Breast epithelium (tissue), 4 donors: ENCODE measurements at places on chromosomes 3 and 15. TPM values are rescaled to one million over a fixed set of nuclear protein-coding genes. Genes with fewer than 3 reads are reported as not detected.

DNA sequence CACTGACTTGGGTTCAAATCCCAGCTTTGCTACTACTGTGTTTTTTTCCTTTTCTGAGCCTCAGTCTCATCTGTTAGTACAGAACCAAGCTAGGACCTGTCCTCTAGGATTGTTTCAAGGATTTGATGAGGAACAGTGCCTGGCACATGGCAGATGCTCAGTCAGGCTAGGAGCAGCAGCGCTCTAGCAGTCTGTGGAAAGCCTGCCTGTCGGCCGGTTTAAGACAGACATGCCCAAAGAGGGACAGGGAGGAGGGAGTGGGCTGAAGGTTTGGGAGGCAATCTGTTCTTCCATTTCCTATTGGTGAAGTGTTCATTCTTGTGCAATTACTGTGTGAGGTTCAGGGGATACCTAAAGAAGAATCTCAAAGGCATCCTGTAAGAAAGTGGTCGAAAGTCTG lies 35.1 kb upstream of the RGMA start:
- no peak for DNase-seq
- no peak overlapping the region for H3K4me3 ChIP-seq
- no peak overlapping the region for H3K27ac ChIP-seq
- no peaks in the 10 kb centered on the region for H3K4me1 ChIP-seq
- no peaks in the 10 kb centered on the region for H3K36me3 ChIP-seq
- H3K27me3 ChIP-seq, result no peaks in the 10 kb centered on the region

The CADM2 gene
- 7.4 TPM for total RNA-seq

The TRPM1 gene
- not detected for total RNA-seq

- H3K4me3 ChIP-seq, result no peak overlapping the region
- H3K4me1 ChIP-seq, result peaks cover 15% of the 10 kb centered on the region
- H3K27ac ChIP-seq, result no peak overlapping the region
- no peaks in the 10 kb centered on the region for H3K36me3 ChIP-seq
- H3K27me3 ChIP-seq, result no peaks in the 10 kb centered on the region
These were observed 2.1 kb downstream of the MYD88 start for GRCh38 chr3:38140326-38141172.

The TMEM40 gene
- total RNA-seq, result 1.8 TPM

The GOLGA6D gene
- total RNA-seq, result not detected

The HTR3E gene
- not detected for total RNA-seq

The GOLGA8J gene
- total RNA-seq, result not detected
